Suppressor macrophage (primary cell): ENCODE measurements at places on chromosomes 12 and 14.
A peak's percentile ranks its signal among the peaks of the same experiment; 100 is the strongest.

DNA sequence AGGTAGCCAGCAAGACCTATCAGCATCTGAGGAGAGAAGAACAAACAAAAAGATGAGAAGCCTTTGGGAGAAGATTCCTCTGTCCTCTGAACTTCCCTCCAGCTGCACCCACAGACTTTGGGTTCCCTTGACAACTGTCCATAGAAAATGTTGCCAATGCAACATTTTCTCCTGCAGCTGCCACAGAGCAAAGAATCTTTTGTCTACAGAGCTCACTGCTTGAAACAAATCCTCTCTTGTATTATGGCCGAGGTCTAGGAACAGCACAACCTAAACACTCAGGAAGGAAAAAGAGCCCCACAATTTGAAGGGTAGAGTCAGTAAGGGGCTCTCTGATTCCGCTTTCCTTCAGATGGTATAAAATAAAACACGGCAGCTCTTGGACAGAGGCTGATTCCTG lies 14.3 kb downstream of the POMT2 start:
- DNase-seq = no peak

- no peak for DNase-seq
These were observed 27.9 kb upstream of the GOLGA3 start for GRCh38 chr12:132856581-132856980.

GRCh38 chr12:72261885-72262284 lies 10.3 kb upstream of the TRHDE start:
- DNase-seq = no peak

DNA sequence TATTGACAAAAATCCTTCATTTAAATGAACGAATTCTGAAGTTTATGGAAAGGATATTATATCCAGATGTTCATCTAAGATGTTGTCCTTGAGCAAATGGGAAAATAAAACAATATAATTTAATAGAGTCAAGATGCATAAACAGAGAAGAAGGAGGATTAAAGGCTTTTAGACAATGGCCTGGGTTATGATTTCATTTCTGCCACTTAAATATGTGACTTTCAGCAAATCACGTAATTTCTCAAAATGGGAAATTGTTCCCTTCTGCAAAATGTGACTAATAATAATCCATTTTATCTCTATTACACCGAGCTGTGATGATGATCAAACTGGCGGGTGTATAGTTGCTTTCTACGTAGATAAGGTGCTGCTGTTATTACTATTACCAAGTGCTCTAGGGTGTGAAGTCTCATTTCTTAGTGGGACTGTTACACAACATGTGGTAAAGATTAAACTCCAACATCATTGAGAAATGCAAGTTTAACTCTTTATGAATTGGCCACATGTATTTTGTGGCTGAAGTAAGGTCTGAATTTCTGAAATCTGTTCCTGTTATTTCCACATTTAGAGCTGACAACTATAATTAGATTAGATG lies 157.0 kb downstream of the MYRFL start:
- no peak for DNase-seq

DNA sequence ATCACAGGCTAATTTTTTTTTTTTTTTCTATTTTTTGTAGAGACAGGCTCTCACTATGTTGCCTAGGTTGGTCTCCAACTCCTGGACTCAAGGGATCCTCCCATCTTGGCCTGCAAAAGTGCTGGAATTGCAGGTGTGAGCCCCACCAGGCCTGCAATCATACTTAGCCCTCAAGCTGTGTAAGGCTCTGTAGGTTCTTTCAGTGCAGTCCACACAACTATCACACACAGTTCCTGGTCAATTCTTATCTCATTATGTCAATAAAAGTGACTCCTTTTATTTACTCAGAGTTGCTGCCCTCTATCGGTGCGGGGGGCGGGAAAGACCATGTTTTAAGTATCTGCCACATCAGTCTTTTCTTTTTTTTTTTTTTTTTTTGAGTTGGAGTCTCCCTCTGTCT lies 29.0 kb downstream of the SLC2A3 start:
- DNase-seq = peak; percentile 58

DNA sequence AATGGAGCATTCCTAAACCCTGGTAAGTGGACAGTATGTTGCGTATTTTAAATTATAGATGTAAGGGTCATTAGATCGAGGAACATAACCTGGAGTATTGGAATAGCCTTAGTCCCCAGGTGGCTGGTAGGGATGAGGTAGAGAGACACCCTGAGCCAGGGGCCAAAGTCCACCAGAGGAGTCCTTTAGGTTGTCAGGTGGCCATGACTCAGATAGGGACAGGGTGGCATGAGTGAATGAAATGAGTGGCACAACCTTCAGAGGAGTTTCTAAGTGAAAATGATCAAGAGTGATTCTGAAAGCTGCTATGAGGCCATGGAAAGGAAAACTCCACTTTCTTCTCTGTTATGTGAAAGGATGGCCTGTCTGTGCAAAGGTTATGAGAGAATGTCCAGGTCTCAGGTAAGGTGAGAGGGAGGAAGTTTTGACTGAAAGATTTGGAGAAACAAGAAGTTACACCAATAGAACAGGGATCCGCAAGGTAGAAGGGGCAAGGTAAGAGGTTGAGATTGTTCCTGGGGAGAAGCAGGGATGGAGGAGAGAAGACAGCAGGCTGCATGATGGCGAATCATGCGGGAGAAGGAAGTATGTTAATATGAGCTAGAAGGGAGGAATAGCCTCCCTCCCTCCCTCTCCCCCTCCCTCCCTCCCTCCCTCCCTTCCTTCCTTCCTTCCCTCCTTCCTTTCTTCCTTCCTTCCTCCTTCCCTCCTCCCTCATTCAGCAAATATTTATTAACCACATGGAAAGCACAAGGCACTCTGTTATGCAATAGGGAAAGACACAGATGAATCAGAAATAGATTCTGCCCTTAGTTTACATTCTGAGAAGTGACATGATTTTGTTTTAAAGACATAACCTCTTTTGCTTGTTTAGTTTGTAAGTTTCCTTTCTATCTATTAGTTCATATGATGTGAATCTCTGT lies 14.0 kb upstream of the RIPK3 start:
- DNase-seq = no peak

- DNase-seq = no peak
These were observed 1472.5 kb upstream of the SEL1L start for GRCh38 chr14:83006121-83006670.

GRCh38 chr12:116879509-116880212 lies 1.6 kb downstream of the HRK start:
- no peak for DNase-seq

DNA sequence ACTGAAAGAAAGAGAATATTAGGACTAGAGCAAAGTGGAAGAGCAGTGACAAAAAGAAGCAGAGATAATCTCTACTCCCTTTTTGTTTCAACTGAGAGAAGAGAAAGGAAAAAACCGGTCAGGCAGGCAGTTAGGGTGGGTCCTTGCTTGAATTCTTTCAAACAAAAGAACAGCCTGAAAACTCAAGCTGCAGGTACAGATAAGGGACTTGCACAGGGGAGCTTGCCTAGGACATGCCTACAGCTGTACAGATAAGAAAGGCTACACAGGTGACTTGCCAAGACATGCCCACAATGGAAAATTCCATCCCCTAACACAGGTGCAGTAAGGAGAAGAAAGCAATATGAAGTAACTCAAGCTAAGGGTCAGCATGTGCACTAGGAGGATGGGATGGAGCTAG lies 532.2 kb upstream of the MIS18BP1 start:
- no peak for DNase-seq

DNA sequence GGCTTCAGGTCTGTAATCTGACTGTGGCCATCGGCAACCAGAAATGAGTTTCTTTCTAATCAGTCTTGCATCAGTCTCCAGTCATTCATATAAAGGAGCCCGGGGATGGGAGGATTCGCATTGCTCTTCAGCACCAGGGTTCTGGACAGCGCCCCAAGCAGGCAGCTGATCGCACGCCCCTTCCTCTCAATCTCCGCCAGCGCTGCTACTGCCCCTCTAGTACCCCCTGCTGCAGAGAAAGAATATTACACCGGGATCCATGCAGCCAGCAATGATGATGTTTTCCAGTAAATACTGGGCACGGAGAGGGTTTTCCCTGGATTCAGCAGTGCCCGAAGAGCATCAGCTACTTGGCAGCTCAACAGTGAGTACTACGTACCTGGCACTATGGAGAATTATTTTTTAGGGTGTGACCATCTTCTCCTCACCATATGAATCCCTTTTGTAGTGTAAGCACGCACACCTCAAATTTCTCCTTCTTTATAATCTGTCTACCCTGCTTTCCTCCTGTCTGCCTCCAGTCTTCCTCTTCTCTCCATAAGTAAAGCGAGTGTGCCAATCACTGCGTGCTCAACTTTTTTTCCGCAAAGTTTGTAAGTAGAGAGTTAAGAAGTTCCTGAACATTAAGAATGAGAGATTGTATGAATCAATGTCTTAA lies at the start of gene TPH2:
TSS of gene TPH2 (plus strand) at position 118 of the 658 bp plus-strand sequence. CDS start at position 260, 142 bp downstream.
- DNase-seq = peak; percentile 54

DNA sequence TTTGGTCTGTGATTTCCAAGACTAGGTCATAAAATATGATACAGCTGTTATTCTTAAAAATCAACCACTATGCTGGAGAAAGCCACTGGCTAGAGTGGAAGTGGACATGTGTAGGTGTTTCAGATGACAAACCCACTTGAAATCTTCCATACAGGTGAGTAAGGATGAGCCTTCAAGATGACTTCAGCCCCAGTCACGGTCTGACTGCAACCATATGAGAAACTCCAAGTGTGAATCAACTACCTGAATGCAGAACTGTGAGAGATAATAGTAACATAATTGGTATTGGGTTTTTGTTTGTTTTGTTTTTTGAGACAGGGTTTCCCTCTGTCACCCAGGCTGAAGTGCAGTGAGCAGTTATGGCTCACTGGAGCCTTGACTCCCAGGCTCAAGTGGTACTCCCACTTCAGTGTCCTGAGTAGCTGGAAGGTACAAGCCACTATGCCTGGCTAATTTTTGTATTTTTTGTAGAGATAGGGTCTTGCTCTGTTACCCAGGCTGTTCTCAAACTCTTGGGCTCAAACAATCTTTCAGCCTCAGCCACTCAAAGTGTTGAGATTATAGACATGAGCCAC lies 273.3 kb upstream of the LRIG3 start:
- DNase-seq = no peak

GRCh38 chr14:52412426-52412825 lies 98.3 kb downstream of the PTGER2 start:
- DNase-seq = no peak

GRCh38 chr12:90069711-90070110 lies 361.1 kb upstream of the ATP2B1 start:
- DNase-seq = no peak

- DNase-seq = no peak
These were observed 275.7 kb upstream of the CRY1 start for GRCh38 chr12:107369006-107369405.

GRCh38 chr14:103281496-103282231 lies 52.4 kb upstream of the EIF5 start:
- no peak for DNase-seq

GRCh38 chr12:79644274-79645234 lies 46.2 kb downstream of the PAWR start:
- DNase-seq = no peak

DNA sequence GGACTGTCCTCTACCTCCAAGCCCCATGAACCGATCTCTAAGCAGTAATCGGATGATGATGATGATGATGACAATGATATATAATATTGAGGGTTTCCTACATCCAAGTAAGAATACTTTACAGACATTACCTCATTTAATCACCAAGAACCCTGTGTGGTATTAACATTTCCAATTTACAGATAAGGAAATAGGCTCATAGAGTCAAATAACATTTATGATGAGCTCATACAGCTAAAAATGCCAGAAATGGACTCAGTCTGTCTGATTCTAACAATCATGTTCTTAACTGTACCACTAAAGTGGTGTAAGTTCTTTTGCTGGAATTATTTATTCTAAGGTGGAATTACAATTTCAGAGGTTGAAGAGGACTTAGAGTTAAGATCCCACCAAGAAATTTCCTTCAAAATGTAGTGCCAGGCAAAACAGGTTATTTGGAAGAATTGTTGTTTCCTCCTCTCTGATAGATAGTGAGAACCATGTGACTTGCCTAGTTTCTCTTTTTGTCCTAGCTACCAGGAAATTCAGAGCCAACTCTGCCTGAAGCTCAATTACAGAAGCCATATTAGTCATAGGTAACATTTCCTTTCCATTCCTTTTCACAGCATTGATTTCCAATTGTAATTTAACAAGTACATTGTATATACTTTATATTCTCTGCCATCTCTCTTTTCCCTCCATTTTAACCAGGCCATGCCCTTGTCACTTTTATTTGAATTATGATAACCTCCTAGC lies 23.8 kb upstream of the CCDC175 start:
- no peak for DNase-seq

GRCh38 chr14:52977798-52978197 lies 26.9 kb upstream of the FERMT2 start:
- no peak for DNase-seq

DNA sequence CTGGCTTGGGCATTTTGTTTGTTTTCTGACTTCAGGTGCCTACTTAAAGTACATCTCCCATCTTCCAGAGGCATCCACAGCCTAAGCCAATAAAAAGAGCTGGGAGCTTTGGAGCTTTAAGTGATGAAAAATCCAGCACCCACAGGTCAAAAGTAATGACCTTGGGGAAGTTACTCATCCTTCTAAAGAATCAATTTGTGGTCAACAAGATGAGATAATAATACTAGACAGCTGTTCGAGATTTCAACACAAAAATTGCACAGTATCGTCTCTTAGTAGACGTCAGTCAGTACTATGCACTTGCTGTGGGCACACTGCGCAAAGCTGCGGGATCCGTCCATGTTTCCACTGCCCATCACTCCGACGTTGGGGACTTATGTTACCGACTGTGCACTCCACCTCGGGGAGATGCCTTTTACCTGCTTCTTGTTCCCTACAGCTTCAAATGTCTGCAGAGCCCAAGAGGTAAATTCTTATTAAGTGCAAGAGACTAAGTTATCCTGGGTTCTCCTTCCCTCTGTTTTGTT lies 1.3 kb downstream of the ST8SIA1 start:
- peak; percentile 10 for DNase-seq

GRCh38 chr12:64808110-64808509 lies 16.3 kb upstream of the TBC1D30 start:
- no peak for DNase-seq

DNA sequence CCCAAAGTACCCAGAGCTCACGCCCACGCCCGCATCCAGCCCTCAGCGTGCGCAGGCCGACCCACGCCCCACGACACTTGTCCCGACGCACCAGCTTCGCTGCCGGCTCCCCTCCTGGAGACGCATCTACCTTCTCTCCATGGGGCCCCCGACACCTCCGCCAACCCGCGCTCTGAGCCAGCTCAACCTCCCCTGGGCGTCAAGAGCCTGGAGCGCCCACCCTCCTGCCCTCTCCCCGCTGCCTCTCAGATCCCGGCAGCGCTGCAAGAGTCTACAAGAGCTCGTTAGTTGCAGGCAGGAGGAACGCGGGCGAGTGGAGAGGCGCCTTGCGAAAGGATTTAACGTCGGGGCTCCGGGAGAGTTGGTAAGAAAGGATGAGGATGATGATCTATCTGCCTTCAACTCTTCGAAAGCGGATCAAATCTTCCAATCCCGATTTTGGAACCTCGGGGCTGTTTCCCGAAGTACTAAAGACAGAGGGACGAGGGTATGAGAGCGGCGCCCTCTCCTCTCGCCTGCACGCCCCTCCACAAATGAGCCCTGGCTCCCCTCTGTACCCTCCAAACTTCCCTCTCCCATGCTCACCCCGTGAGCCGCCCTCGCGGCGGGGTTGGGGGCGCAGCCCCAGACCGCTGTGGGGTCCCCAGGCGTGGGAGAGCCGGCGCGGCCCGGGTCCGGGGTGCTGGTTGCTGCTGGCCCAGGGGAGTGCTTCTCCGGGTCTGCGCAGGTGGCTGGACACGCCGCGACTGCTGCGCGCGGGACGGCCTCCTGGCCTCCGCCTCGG lies 979 bp downstream of the LTBP2 start:
- no peak for DNase-seq

- DNase-seq = no peak
These were observed 472.2 kb upstream of the STXBP6 start for GRCh38 chr14:25522116-25522515.
